ENCODE measurements at places on chromosomes 1 and 21.
A peak's percentile ranks its signal among the peaks of the same experiment; 100 is the strongest.

DNA sequence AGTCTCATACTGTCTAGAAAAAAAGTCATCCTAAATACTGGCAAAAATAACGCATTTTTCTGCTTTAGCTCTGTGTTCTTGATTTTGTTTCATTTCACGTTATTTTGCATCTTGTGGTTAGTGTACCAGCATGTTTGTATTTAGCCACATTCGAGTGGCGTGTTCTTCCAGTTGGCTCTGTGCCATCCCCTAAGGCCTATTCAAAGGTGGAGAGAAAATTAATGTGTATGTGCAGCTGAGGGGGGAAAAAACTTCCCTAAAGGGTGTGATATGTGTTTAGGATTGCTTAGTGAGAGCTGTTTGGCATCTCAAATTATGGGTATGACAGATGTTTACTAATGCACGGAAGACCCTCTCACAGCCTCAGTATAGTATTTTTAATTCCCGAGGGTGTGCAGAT, 12.1 kb downstream of the DNAJC16 start:
- no peak for DNase-seq

GRCh38 chr1:218743861-218744505, 398.8 kb downstream of the TGFB2 start:
- DNase-seq, result no peak

GRCh38 chr21:23111070-23111600, 2112.9 kb downstream of the NCAM2 start:
- no peak for DNase-seq

- no peak for DNase-seq
Measured at GRCh38 chr1:157106813-157107189, 7.2 kb upstream of the ETV3L start.

DNA sequence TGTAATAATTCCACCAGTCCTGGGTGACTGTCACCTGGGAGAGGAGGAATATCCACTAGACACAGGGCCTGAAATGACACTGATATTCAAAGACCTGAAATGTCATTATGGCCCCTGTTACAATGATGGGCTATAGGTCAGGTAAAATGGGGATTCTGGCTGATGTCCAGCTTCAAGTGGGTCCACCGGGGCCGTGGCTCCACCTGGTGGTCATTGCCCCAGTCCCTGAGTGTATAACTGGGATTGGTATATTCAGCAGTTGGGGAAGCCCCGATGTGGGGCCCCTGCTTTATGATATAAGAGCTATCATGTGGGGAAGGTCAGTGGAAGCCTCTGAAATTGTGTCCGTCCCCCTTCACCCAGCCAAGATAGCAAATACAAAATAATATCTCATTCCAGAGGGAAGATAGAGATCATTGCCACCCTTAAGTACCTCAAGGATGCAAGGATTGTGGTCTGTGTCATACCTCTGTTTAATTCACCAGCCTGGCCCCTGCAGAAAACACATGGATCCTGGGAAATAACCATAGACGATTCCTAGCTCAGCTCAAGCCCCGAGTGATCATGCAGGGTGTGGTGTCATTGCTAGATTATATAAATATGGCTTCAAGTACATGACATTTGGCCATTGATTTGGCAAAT, 19.4 kb downstream of the PLEKHO1 start:
- DNase-seq, result peak; percentile 74

DNA sequence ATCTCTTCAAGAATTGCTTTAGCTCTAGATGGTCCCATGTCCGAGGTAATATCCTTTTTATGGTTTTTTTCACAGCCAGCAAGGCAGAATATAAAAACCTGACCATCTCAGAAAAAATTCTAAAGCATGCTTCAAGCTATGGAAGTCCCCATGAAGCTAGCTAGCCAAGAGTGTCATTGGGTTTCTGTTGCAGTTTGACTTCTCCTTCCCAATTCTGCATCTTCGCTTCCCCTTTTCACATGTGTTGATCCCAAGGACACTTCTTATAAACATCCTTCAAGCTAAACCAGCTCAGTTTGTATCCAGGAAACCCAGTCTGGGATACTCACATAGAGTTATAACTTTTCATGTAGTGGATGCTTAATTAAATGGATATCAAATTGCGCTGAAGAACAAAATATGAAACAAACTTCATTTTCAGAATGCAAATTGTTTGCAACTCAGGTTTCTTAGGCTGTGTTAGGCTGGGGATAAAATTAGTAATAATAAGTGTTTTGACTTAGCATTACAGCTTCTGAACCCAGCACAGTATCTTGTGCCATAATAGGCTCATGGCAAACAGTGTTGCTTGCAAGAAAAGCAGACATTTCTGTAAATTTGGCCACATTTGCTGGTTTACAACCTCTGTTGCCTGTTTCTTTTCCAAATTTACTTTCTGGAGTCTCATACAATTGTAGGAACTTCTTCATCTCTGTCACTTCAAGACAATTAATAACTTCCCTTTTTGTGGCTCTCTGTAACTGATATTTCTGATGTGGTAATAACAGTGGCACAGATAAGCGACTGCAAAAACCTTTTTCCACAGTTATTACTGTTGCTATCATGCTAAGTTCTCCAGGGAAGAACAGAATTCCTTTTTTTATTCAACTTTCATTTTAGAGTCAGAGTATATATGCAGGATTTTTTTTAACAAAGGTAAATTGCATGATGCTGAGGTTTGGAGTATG, 53.2 kb downstream of the NCAM2 start:
- no peak for DNase-seq

- no peak for DNase-seq
Measured at GRCh38 chr1:182235952-182236650, 155.5 kb downstream of the GLUL start.

DNA sequence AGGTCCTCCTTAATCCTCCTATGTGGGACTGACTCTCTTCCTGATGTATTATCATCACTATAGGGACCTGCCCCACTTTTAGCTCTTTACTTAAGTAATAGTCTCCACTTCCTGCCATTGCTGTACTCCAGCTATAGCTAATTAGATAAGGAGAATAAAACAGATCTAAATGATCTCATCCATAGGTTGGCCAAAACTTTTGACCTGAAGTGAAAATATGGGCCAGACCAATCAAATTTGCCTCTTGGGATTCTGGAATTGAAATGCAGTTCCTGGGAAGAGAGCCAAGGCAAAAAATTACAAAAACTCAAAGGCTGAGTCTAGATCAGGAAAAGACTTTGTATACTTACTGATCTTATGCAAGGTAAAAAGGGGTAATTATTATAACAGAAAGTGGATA, 36.1 kb upstream of the PDE4B start:
- no peak for DNase-seq

GRCh38 chr1:154972213-154972516, 1.6 kb upstream of the SHC1 start:
- DNase-seq, result no peak

DNA sequence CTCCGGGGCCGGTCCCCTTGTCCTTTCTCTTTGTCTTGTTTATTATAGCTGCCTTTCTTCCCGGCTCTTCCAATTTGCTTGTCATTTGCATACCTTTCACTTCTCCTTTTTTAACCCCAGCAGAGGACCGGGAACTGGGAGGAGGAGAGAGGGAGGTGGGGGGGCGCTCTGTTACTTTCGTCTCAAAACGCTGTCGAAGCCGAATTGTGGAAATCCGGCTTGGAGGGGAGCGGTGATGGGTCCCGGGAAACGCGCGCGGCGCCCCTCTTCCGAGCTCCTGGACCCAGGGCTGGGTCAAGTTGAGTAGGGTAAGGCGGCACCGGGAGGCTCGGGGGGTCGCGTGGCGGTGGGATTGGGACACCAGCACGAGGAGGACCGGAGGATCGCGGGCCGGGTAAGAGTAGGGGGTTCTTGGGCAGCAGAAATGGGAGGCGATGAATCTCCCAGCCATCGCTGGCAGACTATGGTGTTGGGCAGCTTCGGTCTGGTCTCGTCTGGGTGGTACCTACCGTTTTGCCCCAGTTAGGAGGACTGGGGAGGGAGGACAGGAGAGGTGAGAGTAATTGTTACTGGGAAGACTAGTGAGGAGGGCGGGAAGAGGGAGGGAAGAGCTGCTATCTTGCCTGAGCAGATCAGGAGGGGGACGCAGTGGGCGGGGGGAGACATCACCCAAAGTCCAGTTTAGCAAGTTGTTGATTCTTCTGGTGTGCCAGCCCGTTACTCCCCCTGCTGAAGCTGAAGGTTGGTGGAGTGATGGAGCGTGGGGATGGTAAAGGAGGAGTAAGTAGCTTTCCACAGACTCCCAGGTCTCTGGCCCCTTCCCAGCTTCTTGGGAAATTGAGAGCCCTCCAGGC, 1.5 kb downstream of the PROX1 start:
- no peak for DNase-seq

- DNase-seq, result no peak
Measured at GRCh38 chr1:222772996-222773379, 36.0 kb downstream of the FAM177B start.

GRCh38 chr1:35202048-35202719, 9.2 kb upstream of the SFPQ start:
- peak; percentile 63 for DNase-seq

DNA sequence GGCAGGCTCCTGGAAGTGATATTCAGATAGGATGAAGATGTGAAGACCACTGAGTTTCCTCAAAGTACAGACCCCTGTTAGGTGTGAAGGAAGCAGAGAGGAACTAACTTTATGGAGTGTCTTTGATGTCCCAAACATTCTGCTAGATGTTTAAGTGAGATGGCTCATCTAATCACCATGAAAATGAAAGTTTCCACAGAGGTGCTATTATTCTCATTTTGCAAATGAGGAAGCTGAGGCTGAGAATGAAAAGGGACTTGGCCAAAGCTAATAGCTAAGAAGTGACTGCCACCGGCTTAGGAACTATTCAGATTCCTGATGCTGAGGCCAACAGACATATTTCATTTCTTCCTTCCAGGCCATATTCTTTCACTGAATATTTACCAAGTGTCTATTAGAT, 45.9 kb upstream of the WLS start:
- no peak for DNase-seq

DNA sequence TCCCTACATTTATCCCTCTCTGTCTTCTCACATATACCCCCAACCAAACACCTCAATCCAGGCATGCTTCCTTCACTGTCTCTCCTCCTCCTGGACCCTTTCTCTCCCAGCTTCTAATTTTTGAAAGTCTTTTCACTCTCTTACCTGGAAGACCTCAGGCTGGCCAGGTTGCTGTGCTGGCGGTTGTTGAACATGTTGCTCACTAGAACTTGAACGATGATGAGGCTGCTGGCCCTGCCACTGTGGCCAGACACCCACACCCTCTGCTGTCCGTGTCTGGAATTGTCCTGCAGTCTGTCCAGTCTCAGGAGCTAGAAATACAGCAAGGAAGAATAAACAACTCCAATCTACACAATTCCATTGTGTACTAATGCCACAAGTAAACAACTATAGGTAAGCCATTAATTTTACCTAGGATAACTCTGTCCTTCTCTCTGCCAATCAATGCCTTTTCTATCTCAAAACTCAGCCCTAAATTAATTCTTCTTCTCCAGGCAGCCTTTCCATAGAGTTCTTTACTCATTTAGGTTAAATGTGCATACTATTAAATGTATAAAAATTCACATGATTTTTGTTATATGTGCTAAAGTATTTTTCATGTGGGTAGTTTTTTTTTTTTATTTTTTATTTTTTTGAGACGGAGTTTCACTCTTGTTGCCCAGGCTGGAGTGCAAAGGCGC, 5.1 kb upstream of the CTSK start:
- DNase-seq, result peak; percentile 19

DNA sequence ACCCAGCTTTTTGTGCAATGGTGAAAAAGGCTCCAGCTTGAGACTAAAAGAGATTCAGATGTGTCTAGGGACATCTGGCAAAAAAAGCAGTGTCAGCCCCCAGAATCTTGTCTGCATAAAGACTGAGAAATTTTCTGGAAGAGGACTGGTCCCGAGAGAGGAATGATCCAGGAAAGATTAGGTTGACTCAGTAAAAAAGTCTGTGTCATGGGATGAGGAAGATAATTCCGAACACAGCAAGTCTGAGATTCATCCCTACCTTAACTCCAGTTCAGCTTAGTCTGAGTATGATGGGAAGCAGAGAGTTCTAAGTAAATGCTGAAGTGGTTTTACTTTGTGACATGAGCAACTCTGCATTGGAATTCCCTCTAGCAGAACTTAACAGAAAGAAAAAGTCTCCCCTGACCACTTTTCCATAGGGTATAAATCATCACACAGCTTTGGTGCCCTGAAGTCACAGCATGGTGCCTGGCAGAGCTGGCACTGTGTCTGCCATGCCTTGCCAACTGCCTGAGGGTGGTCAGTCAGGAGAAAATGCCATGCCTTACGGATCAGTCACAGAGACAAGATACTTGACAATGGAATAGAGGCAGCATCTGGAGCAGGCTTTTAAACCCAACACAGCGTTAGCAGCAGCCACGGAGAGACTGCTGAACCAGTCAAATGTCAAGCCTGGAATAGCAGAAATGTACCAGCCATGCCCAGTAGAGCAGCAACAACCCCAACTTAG, 153.4 kb downstream of the ZC3H11B start:
- DNase-seq, result no peak

GRCh38 chr1:179968284-179968993, 13.8 kb downstream of the CEP350 start:
- no peak for DNase-seq

GRCh38 chr1:12294076-12294475, 64.2 kb downstream of the VPS13D start:
- no peak for DNase-seq

DNA sequence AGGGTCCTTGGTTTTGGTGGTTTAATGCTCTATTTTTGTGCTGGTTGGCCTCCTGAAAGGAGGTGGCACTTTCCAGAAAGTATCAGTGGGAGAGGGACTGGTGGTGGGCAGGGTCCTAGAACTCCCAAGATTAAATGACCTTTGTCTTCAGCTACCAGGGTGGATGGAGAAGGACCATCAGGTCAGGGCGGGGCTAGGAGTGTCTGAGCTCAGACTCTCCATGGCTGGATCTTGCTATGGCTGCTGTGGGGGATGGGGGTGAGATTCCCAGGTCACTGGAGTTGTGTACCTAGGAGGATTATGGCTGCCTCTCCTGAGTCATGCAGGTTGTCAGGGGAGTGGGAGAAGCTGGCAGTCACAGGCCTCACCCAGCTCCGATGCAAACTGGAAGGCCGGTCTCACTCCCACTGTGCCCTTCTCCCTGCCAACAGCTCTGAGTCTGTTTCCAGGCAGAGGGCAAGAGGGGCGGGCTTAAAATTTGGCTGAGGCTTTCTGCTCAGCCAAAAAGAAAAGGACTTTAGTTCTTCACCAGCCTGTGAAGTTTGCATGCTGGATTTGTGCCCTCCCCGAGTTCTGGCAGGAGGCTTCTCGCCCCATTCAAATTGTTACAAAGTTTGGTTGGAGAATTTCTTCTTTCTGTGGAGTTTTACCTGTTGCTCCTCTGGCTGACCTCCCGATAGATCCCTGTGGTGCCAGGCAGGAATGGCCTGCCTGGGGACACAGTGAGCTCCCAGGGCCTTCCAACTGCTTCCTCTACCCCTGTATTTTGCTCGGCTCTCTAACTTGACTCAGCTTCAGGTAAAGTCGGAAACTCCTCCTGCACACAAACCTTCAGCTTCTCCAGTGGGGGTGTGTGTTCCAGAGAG, 13.1 kb upstream of the KYAT3 start:
- DNase-seq, result no peak

- DNase-seq, result no peak
Measured at GRCh38 chr1:40905061-40905460, 42.9 kb upstream of the CITED4 start.

- peak; percentile 64 for DNase-seq
Measured at GRCh38 chr1:182786223-182786994, 3.2 kb upstream of the NPL start.

- no peak for DNase-seq
Measured at GRCh38 chr21:45103971-45104520, 29.7 kb downstream of the ADARB1 start.

Measured in stimulated activated naive CD8-positive, alpha-beta T cell treated with anti-CD3 and anti-CD28 coated beads, Interleukin-15, Interleukin-2, amounts not matched to agents 100 U/mL and 50 U/mL, for 24 hours (primary cell).